ENCODE measurements at places on chromosomes 12 and 14. TPM values are rescaled to one million over a fixed set of nuclear protein-coding genes. Genes with fewer than 3 reads are reported as not detected.

GRCh38 chr12:69655616-69656340 lies 43.3 kb downstream of the BEST3 start:
- DNase-seq: no peak

DNA sequence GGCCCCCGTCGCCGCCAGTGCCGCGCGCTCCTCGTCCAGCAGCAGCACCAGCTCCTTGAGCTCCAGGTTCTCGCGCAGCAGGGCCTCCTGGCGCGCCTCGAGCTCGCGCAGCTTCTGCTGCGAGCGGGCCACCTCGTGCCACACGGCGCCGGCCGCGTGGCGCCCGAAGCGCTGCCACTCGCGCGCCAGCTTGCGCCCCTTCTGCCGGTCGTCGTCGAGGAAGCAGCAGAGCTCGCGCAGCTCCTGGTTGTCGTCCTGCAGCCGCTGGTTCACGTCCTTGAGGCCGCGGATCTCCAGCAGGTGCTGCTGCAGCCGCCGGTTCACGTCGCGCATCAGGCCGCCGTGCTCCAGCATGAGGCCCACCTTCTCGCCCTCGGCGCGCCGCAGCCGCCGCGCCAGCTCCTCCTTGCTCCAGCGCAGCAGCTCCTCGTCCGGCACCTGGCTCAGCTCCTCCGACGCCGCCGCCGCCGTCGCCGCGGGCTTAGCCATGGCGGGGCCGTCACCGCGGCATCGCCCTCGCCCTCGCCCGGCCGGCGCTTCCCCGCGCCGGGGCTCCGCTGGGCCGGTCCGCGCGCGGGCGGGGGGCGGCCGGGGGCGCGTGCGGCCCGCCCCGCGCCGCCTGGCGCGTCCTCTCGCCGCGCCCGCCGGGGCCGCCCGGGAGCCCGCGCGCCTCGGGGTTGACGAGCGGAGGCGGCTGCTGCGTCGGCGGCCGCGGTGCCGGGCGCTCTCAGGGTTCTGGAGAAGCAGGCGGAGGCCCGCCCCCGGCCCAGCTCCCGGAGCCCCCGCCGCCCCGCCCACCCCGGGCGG lies at the start of gene CCDC85C:
Gene CCDC85C (minus strand): TSS at position 737 of the 807 bp plus-strand sequence. CDS start 248 bp downstream, at position 489.
- peak; percentile 72 for DNase-seq

DNA sequence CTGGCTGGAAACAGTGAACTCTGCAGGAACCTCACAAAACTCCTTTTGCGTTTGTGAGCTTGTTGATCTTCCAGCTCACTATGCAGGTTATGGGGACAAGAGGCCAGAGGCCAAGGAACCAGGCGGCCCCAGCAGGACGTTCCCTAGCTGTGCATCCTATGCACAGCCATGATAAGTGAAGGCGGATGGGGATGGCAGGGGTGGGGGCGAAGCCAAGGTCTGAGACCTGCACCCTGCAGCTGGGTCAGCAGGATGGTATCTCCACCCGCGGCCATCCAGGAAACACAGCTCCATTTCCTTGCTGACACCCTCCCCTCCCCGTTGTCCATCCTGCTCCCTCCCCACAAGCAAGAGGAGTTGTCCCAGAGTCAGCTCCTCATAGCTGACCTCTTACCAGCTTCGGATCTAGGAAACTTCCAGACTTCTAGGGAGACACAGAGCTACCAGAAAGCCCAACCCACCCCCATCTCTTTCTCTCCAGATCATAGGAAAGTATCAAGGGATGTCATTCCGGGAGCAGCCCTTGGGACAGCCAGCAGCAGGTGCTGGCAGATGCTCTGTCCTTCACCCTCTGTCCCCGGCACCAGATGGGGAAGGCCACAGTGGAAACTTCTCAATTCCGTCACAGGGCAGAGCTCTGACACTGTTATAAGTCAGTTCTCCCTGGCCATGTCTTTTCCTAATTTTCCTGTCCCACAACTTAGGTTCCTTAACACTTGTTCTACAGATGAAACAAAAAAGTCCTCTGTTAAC lies 9.4 kb downstream of the ZBTB39 start:
- DNase-seq: no peak

GRCh38 chr14:92026548-92027190 lies 13.2 kb downstream of the TRIP11 start:
- DNase-seq: no peak

GRCh38 chr12:28780096-28780495 lies 369.0 kb upstream of the FAR2 start:
- DNase-seq: no peak

DNA sequence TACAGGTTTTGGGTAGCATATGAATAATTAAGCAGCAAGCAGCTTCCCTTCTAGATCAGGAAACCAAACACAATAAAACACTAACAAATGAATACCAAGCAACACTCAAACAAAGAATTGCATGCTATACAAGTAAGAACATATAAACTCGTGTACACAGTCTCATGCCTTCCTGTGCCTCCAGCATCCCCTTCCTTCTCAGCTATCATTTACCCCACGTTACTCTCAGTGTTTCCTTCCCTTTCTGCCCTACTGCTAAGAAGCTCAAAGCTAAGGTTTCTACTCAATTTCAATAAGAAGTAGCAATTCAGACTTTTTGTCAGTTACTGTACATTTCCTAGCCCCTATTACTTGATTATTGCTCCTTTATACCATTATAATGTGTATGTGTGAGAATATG lies 81.0 kb downstream of the DUSP16 start:
- DNase-seq: no peak

DNA sequence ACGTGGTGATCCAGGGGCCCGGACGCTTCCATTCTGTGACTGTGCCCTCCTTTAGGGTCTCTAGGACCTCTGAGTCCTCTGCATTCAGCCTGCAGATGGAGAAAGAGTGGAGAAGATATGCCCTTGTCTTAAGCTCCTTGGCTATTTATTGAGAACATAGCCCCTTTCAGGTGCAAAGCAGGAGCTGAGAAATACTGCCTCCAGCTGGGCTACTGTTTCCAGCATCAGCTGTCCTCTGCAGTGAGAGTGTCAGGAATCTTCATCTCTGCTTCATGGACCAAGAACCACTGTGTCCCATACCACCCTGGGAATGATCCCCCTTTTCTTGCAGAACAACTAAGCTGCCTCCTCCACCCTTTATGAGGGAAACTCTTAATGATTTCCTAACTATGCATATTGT lies 47.8 kb upstream of the CEP83 start:
- DNase-seq: peak; percentile 13

DNA sequence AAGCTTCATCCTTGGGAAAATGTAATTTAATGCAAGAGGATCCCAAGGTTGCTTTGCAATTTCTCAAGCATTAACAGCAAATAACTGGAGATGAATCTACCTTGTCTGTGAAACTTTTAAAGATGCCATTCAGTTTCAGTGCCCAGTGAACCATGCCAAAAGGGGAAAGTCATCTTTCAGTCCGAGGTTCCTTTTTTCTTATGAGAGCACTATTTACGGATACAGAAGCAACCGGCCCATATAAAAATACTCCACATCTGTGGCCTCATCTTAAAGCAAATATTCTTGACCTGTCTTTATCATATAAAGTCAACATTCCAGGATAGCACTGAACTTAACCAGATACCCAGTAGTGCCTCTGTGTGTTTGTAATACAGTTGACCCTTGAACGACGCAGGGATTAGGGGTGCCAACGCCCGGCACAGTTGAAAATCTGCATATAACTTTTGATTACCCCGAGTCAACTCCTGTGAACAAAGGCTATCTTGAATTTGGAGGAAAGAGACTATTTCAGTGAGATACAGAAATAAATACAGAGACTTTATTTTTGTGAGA lies 209.4 kb downstream of the PCNX1 start:
- no peak for DNase-seq

The KLHL33 gene
- total RNA-seq: not detected

The TGM1 gene
- total RNA-seq: 0.21 TPM

The TSPAN9 gene
- 22.4 TPM for total RNA-seq

DNA sequence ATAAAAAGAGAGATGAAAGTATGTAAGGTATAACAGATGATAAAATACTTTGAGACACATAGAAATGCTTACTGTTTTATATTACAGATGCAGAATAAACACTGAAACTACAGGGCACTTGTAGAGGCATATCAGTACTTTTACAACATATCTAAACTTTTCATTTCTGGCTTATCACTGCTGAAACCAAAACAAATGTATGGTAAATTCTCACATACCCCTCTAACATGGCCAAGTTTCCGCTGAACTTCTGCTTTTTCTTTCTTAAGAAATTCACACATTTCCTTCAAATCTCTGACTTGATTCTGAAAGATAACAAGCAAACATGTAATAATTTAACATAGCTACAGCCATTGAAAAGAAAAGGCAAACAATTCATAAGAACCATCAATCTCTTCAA lies 33.3 kb upstream of the C12orf50 start:
- DNase-seq: no peak

DNA sequence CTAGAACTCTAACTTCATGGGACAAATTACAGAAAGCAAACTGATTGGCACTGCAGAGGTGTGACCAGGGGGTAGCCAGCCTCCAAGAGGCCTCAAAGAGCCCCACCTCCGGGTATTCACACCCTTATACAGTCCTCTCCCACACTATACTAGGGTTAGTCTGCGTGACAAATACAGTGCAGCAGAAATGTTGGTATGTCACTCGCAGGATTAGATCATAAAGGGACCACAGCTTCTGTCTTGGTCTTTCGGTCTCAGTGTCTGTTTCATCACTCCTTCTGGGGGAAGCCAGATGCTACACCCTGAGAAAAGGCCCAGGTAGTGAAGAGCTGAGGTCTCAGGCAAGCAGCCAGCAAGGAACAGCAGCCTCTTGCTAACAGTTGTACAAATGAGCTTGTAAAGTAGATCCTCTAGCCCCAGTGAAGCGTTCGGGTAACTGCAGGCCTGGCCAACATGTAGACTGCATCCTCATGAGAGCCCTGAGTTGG lies 68.9 kb upstream of the SAV1 start:
- no peak for DNase-seq

GRCh38 chr14:78451319-78451695 lies 281.1 kb downstream of the NRXN3 start:
- no peak for DNase-seq

The ASIC1 gene
- total RNA-seq: 0.81 TPM

DNA sequence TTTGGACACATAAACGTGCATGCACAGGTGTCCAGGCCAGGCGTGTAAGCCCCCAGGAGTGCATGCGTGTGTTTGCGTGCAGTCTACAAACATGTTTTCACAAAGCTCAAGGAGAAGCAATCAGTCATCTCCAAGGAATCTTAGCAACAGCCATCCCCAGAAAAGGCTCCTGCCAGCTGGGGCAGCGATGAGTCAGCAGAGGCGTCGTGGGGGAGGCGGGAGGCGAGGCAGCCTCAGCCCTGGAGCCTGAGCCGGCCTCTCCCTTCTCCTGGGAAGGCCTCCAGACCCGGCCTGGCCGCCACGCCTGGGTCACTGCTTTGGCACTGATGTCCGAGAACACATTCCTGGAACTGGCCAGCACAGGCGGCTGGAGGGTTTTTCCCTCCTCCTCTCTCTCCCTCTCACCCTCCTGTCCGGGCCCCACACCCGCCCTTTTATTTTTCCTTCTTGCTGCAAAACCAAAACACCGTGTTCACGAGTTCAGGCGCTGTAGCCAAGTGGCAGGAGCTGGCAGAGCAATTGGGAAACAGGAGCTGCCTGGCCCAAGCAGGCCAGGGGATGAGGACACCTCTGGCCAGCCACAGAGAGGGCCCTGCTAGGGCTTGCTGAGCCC lies 92.7 kb downstream of the LRRC74A start:
- DNase-seq: peak; percentile 88

The OTX2 gene
- total RNA-seq: 85.8 TPM

The GPR162 gene
- total RNA-seq: 5.4 TPM

The IAPP gene
- not detected for total RNA-seq

DNA sequence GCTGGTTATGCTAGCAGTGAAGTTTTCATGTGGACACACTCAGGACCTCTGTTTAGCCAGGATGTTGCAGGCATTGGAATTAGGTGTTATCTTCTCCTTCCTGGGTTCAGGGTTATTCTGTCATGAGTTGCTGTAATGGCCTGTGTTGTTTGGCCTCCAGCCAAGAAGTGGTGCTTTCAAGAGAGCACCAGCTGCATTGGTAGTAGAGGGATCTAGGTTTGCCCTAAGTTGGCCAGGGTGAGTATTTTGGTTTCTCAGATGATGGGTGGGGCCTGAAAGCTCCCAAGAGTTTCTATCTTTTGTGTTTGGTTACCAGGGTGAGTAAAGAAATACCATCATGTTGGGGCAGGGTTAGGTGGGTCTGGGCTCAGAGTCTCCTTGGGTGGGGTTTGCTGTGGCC lies 2.7 kb upstream of the GZMH start:
- no peak for DNase-seq

The KLHL28 gene
- total RNA-seq: 6.2 TPM

DNA sequence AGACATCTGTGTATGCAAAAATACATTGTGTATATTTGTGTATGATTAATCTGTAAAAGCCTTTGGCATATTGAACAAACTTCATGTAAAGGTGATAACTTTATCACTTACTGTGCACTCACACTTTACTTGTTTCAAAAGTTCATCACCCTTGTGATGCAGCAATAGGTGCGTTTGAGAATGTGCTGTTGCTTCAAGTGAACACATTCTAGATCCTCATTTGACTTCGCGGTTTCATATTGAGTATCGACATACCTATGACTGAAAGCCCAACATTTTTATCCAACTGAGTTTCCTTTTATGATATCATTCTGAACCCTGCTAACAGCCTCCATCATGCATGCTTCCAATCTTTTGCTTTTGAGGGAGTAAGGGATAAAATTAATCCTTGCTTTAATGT lies 1086.9 kb downstream of the TMEM121 start:
- no peak for DNase-seq

GRCh38 chr12:66203820-66204219 lies 14.8 kb downstream of the IRAK3 start:
- no peak for DNase-seq

DNA sequence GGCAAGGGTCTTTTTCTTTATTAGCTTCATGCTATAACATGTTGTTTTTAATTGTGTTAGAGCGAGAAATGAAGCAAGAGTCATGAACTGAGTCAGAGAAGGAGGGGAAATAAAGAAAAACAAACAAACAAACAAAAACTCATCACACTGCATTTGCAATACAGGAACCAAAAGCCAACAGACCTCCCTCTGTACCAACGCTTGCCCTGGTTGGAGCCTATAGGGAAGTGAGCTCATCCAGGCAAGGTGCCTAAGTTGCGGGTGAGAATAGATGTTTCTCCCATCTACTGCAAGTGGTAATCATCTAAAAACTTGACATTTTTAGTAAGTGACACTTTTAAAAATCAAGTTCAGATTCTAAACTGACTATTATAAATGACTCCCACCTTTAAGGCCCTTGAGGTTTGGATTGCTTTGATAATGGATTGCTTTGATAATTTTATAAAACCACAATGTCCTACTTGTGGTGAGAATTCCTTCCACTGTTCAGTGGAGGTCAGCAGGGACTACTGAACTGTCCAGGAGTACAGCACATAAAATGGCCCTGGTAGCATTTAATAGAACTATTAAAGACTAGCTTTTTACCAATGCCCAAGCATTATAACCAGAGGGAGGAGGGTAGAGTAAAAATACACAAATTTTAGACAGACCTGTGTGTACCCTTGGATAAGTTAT lies 31.3 kb downstream of the SLC38A1 start:
- no peak for DNase-seq

Measured in H7 (cell line).